ENCODE measurements at places on chromosomes 2 and 18. TPM values are rescaled to one million over a fixed set of nuclear protein-coding genes. Genes with fewer than 3 reads are reported as not detected.

Gene EDAR
- polyA plus RNA-seq: 4.3 TPM

- DNase-seq: no peak
These were observed 179.7 kb downstream of the FAM210A start for GRCh38 chr18:13546638-13547037.

DNA sequence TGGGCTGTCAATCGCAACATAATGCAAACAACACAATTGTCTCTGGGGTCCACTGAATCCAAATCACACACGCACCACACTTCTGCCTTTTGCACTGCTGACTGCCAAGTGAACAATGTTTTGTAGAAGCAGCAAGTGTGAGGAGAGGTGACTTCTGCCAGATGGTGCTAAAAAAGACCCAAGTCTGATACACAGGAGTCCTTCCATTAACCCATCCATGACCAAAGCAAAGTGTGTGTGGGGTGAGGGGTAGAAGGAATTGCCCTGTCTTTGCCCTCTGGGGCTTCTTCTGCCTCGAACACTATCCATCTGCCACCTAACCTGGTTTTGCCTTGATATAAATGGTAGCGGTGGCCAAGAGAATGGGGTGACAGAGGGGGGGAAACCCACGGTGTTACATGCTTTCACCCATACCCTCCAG lies 50.0 kb downstream of the C2orf42 start:
- no peak for DNase-seq

GRCh38 chr2:226544596-226545210 lies 254.9 kb downstream of the IRS1 start:
- no peak for DNase-seq

Gene NLRC4
- 1.6 TPM for polyA plus RNA-seq

- no peak for DNase-seq
These were observed 24.7 kb upstream of the SERPINB5 start for GRCh38 chr18:63451799-63452660.

DNA sequence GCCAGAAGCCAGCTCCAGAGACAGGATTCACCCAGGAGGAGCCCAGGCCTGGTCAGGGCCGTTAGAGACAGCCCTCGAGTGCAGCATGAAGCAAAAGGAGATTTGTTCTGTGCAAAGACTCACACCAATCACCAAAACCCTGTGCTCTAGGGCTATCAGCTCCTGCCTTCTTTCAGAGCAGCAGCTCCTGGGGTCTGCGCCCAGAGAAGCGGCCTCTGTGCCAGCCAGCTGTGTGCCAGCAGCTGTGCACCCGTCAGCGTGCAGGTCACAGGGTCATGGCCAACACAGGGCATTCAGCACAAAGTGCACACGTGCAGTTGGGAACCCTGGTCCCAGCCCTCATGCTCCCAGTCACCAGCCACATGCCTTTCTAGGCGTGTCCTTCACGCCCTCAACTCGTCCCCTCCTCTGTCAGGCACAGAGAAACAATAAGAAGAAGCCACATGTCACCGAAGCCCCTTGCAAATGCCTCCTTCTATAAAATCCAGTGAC lies 49.3 kb downstream of the ZNF516 start:
- DNase-seq: no peak

Gene ST8SIA5
- 0.48 TPM for polyA plus RNA-seq

- no peak for DNase-seq
These were observed 14.0 kb downstream of the RNF125 start for GRCh38 chr18:32032609-32033008.

Gene C2orf66
- 0.18 TPM for polyA plus RNA-seq

DNA sequence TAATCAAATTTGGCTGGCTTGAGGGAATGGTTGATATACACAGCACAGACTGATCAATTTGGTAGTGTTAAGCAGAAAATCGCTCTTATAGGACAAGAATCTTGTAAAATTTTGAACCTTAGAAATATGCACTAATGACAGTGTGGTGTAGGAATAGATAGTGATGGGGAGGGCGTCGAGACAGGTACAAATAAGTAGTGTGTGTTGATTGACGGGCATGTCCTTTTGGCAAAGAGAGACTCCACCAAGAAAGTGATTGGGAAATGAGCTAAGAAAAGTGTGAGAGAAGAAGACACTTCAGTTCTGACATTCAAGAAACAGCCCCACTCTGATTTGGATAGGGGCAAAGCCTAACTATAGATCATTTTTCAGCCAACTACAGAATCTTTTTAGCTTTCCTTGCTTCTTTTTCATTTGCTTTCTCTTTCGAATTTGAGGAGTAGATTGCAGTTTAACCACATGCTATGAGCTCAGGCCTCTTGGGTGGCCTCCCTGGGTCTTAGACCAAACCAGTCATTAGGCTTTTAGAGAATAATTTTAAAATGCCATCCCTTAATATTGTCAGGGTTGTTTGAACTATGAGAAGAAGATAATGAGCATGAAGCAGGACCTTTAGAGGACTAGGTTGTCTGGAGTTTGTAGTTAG lies 127.1 kb downstream of the CERS6 start:
- DNase-seq: no peak

Gene PLA2R1
- polyA plus RNA-seq: 3.8 TPM

Gene NAT8
- polyA plus RNA-seq: 1.7 TPM

Gene FN1
- polyA plus RNA-seq: 1,474 TPM

Gene REG1A
- not detected for polyA plus RNA-seq

DNA sequence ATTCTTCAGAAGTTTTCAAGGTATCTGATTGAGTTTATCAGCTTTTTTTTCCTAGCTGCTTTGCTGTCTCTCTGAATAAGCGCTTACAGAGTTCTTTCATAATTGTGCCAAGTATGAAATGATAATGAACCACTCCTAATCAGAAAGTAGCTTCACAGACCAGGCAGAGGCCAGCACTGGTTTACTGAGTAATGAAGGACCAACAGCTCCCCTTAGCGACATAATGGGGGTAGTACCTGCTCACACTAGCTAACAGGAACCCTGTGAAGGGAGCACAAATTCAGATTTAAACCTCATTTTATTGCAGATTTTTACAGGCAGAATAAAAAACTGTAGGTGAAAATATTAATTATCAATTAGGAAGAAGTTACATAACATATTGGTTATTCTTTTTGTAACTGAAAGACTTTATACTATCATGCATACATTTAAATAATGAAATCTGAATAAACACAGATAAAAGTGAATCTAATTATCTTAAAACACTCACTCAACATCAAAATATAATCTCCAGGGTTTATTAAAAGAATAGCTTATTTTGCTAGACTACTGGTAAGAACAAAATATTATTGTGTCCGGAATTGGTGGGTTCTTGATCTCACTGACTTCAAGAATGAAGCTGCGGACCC lies 53.7 kb upstream of the LRRC30 start:
- DNase-seq: no peak

Gene TMEM18
- 68.1 TPM for polyA plus RNA-seq

GRCh38 chr2:218993345-218994315 lies at the start of gene CRYBA2:
Gene CRYBA2 (minus strand): TSS chr2:218993422. CDS start chr2:218993176, 246 bp downstream.
- DNase-seq: no peak

GRCh38 chr18:76956648-76957047 lies 134.3 kb downstream of the ZNF236 start:
- no peak for DNase-seq

DNA sequence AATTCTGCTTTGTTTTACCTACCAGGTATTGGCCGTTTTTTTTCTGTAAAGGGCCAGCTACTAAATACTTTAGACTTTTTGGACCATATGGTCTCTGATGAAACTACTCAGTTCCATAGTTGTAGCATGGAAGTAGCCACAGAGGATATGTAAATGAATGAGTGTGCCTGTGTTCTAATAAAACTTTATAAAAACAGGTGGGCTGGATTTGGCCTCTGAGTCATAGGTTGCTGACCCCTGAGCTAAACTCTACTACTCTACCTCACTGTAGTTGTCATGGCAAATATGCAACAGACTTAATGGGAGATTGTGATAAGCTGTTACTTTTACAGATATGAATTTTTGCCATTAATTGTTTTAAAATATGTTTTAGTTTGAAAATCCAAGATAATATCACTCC lies 19.7 kb downstream of the CLIP4 start:
- no peak for DNase-seq

- DNase-seq: no peak
These were observed 23.4 kb upstream of the C1D start for GRCh38 chr2:68086166-68086565.

DNA sequence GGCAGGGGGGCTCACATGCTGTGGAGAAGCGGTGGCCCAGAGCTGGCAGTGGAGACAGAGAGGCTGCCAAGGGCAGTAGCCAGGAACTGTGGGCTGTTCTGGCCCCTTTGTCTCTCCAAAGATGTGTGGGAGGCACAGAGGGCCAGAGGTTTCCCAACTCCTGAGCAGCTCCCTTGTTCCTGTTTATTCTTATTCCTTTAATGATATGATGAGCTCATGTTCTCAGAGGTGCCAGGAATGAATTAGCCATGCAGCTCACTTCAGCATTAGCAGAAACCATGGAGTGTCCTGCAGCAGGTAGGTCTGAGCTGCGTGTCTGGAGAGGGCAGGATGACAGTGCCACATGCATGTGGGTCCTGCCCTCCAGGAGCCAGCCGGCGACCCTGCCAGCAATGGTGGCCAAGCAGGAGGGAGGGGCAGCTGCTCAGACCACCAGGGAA lies 77.9 kb upstream of the FZD7 start:
- no peak for DNase-seq

Gene PHOSPHO2
- 12.8 TPM for polyA plus RNA-seq

GRCh38 chr2:222982010-222982908 lies 69.7 kb upstream of the KCNE4 start:
- peak; percentile 36 for DNase-seq

DNA sequence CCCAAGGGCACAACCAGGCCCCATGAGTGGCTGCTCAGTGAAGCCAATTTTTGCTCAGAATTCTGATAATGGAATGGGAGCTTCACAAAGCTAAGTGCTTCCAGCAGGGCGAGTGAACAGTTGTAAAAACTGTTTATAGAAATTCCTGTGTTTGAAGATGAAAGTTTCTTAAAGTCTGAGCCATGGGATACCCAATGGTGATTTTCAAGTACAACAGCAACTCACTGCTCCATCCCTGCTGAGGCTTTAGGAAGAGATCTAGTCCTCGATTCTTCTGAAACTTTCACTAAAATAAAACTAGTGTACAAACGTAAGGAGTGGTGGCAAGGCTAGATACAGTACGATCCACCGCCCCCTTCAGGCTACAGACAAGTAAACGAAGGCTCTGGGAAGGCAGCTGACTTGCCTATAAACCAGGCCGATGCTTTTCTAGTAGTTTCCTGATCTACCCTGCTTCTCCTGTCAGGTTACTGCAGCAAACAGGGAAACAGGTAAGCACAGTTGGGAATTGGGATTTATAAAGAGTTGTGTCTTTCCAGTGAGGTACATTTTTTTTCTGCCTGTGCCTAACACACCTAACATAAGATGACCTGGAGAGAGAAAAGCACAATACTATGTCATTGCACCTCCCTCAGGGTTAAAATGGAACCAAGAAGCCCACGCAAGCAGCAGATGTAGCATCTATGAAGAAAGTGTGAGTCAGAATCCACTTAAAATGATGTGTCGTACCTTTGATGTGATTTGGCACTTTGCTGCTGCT lies 108.7 kb downstream of the UXS1 start:
- no peak for DNase-seq

DNA sequence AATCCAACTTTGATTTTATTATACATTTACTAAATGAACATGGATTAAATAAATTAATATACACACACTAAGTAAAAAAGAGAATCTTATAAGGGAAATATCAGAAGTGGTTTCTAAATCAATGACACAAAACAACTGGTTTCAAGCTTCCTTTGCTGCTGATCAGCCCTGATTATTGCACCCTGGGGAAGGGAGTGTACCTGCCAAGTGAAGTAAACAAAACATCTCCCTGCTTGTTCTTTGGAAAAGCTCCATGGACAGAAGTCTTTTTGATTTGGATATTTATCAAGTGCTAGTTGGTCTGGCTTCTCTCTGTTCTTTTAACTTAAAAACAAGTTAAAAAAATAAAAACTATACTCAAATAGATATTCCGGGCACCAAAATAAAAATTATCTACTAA lies 190.1 kb downstream of the PDE11A start:
- DNase-seq: no peak

GRCh38 chr2:152587187-152587947 lies 129.9 kb downstream of the PRPF40A start:
- no peak for DNase-seq

Data from right lung (tissue), 10 donors.